Fibroblast of the aortic adventitia (primary cell): ENCODE measurements at places on chromosomes 6 and 20. TPM values are rescaled to one million over a fixed set of nuclear protein-coding genes. Genes with fewer than 3 reads are reported as not detected.

DNA sequence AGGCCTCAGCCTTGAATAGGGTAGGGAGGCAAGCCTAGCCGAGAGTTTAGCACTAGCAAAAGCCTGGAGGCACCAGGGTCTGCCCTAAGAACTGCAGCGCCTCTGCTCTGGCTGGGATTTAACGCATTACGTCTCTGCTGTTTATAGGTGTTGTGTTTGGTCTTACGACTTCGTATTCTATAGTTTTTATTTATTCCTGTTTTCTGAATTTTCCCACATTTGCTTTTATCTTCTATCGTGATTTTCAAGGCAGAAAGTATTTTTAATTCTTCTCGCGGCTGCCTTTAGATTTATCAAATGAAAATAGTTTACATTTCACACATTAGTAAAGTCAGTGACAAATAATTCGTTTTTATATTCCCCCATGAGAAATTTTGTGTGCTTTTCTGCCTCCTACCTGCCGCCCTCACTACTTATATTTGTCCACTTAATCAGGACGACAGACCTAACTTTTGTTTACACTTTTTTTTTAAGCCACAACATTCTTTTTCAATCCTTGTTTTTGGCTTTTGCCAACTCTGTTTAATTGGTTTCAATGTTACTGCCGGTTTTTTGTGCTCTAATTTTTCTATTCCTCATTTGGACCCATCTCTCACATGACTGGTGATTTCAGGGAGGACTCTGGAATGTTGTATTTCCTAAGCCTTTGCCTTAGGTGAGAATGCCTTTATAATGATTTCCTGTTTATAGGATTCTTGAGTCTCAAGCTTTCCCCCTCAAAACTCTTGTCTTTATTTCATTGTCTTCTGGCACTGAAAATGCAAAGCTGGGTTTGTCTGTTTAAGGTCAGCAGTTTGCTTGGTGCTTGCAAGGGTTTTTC, 1.3 kb upstream of the LZTS3 start:
- DNase-seq: peak; percentile 26

Gene MAFB
- 1.5 and 42.8 TPM in 2 replicates for total RNA-seq

DNA sequence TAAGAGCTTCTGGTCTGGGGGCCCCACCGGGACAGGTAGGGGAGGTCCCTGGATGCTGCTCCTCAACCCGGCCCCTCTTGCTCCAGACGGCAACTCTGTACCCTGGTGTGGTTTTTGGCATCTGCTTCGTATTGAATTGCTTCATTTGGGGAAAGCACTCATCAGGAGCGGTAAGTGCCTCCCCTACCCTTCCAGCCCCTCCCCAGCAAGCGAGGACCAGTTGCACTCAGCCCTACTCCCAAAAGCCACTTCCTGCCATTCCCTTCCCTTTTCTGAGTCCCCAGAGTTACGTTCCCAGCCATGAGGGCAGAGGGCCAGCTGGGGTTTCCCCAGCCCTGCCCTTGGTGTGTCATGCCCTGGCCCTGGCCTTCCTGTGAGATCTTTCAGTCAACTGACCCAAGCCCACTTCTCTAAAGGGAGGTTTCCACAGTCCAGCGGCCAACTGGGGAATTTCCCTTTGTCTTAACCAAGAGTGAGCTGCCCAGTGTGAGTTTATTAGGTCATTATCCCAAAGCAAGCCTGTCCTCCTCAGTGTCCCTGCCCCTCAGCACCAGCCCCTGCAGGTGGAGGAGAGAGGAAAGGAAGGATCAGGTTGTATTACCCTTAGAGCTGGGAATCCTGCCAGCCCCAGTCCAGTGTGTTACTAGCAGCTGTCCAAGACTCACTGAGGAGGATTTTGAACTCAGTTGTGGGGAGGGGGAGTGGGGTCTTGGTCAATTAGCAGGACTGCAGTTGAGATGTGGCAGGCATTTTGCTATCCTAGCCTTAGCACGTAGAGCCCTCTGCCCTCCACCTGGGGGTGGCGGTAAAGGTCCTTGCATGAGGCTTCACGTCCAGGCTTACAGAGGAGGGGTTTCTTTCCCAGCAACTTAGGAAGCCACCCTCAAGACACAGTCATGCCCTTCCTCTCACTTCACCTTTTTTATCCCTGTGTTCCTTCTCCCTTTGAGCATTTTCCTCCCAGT, 45.8 kb downstream of the TM9SF4 start:
- peak; percentile 87 for DNase-seq

Gene UBE2J1
- total RNA-seq: 23.1 and 50.9 TPM in 2 replicates

Gene OR12D2
- not detected in 2 replicates for total RNA-seq

Gene IRF4
- 2.3 TPM in 1 of 2 replicates, not detected in the other for total RNA-seq

Gene TCP11
- total RNA-seq: 0.36 TPM in 1 of 2 replicates, not detected in the other

Gene GHRH
- not detected in 2 replicates for total RNA-seq

Gene RGS17
- total RNA-seq: 7.8 and 38.1 TPM in 2 replicates

DNA sequence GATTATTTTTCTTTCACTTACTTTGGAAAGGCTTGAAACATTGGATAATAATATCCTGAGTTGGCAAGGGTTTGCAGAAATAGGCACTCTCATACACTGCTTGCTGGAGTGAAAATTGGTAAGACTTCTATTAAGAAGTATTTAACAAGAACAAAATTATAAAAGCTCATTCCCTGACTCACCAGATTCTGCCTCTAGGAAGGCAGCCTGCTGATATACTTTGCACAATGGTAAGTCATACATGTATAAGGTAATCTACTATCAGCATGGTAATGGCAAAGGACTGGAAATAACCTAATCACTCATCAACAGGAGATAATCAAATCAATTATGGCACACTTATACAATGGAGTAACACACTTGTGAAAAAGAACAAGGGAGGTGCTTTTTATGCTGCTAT, 85.8 kb downstream of the PLCG1 start:
- DNase-seq: peak; percentile 37

Gene GCNT2
- 2.5 TPM in 1 of 2 replicates, not detected in the other for total RNA-seq

Gene MOXD1
- 6.1 and 78.8 TPM in 2 replicates for total RNA-seq

Gene CRYBG1
- total RNA-seq: 19.3 and 105 TPM in 2 replicates

DNA sequence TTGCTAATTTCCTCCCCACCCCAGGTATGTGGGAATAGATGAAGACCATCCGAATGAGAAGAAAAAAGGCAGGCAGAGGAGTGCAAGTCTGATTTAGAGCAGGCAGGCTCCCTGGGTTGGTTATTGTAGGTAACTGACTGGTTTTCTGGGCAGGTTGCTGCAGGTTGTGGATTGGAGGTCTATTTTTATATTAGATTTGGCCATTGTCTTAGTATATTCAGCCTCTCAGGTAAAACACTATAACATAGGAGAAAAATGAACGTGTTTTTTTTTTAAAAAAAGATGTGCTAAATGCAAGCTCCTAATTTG, 492 bp upstream of the TBC1D7 start:
- no peak for DNase-seq

DNA sequence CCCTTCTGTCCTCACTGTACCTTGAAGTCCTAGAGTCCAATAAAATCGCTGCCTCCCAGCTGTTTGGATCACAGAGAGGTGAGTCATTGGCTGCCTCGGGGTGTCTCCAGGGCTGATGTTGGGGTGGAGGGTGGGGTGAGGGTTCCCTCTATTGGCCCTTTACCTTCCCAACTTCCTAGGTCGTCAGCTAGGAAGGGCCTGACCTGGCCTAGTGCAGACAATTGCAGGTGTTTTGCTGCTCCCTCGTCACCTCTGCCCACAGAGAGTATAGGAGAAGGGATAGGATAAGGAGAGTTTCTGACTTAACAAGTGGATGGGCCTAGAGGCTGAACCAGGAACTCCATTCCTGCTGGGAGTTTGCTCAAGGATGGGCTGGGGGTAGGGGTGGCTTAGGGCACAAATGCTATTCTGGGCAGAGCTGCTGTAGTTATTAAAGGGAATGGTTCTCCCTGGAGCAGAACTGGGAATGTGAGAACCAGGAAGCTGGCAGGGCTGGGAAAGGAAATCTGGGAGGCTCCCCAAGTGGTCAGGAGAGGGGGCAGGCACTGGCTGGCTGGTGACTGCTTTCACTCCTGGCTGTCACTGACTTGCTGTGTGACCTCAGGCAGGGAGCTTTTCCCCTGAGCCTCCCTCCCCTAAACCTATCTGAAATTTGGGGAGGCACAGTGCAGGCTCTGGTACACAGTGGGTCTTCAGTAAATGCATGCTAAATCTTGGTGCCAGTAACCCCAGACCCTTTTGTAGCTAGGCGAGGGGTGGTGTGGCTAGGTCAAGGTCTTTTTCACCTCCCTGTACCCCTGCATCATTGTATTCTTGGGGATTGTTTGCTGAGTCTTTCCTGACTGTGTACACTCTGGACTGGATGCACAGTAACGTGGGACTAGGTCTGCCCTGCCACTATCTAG, 1.5 kb downstream of the TP53INP2 start:
- DNase-seq: peak; percentile 28

Gene TREML4
- total RNA-seq: not detected in 2 replicates

DNA sequence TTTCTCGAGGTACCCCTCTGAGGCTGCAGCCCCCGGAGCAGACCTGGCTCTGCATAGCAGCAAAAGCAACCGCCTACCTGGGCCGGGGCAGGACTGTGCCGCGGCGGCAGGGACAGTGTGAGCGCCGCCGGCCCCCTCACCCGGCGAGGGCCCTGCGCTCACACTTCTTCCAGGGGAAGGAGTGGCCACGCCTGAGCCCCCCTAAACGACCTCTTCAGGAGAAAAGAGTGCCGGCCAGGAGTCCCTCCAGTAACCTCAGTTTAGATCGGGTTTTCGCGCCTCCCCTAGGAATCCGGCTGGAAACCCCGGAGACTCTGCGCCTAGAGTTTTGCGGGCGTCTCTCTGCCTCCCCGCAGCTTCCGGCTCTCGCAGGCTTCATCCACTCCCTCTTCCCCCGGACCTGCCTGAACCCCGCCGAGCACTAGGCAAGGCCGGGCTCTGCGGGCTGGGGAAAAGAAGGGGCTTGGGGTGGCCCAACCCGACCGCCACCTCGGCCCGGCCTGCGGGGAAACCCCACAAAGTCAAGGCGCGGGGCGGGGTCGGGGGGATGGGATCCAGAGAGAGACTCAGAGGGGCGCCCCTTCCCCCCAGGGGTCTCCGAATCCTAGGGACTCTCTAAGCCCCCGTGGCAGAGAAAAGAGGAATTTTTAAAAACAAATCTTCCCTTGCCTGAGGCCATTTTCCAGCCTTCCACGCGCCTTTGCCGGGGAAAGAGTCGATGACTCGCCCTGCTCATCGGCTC, 558 bp downstream of the LINC00237 start:
- DNase-seq: no peak

DNA sequence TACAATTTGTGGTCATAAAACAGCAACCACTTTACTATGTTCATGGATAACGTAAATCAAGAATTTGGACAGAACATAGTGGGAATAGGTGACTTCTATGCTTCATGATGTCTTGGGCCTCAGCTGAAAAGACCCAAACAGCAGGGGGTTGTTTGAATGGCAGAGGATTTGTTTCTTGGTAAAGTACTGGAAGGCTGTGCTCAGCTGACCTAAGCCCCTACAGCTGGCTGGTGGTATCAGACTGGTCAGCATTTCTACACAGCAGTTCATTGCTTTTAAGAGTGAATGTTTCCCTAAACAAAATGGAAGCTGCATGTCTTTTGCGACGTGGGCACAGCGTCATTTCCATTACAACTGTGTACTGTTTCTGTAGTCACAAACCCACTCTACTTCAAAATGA, 148.5 kb upstream of the DEFB112 start:
- no peak for DNase-seq

GRCh38 chr6:26064619-26065257, 22.5 kb upstream of the HFE start:
- DNase-seq: peak; percentile 69

DNA sequence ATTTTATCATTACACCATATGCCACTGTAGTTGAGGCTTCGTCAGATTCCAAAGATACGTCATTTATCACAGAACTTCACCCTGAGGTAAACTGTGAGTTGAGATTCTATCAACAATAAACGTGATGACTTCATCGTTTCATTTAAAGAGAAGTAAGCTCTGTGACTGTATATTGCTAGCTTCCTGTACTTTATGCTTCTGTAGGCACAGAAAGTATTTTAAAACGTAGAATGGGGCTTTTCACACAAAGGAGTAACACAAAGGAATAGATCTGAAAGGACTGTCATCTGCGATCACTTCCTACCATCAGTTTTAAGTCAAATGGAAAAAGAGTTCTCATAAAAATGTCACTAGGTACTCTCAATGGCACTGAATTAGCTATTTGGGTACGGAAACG, 234.4 kb upstream of the MCHR2 start:
- no peak for DNase-seq

Gene PLCB4
- total RNA-seq: 0.25 and 4.1 TPM in 2 replicates
